Stimulated activated CD8-positive, alpha-beta memory T cell treated with anti-CD3 and anti-CD28 coated beads, Interleukin-4, amount 100 ng/mL, for 1 hour (primary cell): ENCODE measurements at places on chromosomes 13 and 19.

DNA sequence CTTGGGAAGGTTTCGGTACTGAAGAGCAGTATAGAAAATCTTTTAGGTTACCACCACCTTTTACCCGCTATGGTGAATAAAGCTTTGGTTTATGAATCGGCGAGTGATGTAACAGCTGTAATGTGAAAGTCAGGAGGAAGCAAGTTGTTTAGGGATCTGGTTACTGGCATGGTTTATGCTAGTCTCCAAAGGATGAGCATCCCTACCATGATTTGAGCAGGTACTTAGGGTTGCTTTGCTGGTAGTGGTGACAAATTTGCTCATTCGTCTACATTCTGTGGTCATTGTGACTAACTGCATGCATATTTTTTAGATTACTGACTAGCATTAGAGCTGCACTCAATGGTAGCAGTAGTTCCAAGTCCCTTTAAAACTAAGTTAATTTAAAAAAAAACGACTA, 104.1 kb downstream of the FRY start:
- no peak for DNase-seq

GRCh38 chr13:112726016-112726767, 36.4 kb downstream of the ATP11A start:
- no peak for DNase-seq

GRCh38 chr19:3740431-3740830, 21.1 kb downstream of the APBA3 start:
- no peak for DNase-seq

DNA sequence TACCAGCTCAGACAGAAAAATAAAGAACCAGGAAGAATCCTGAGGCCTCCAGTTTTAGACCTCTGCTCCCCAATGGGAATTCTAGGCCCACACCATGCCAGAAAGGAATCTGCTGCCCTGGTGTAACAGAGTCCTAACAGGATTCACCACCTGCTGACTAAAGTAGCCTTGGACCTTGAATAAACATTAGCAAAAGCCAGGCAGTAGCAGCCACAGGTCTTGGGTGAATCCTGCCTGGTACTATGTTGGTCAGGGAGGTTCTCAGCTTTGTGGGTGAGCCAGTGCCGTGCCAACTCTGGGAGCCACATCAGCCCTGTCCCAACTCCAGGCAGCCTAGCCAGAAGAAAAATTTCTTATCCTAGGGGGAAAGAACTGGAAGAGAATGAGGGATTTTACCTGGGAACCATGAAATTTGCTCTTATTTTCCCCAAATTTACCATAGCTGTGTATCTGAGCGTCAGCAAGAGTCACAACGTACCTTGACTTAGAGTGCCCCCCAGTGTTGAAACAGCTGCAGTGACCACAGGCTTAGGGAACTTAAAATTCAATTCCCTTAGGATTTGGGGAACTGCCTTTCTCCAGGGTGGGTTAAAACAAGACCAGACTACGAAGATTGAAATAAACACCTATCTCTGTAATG, 1895.6 kb upstream of the PRR20A start:
- no peak for DNase-seq

DNA sequence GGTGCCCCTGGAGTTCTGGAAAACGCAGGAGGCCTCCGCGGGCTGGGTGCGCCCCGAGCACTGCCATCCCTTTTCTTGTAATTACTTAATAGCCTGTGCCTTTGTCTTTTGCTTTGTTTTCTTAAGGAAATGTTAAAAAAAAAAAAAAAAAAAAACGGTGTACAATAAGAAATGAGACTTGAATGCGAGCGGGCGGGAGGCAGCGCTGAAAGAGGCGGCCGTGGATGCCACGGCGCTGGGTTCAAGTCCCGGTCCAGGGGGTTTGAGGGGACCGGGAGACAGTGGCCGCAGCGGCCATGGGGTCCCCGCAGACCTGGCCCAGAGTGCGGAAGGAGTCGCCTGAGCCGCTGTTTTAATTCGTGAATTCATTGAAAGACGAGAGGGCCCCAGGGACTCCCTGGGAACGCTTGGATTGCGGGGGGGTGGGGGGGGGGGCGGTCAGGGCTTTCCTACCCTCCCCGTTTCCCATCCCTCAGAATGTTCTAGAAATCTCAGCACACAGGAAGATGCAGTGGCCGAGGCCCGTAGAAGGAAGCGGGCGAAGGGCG, 349.2 kb upstream of the ARGLU1 start:
- no peak for DNase-seq
